ENCODE measurements at places on chromosomes 2 and 18.

- no peak for DNase-seq
These were observed 219.5 kb upstream of the PXDN start for GRCh38 chr2:1963786-1964185.

DNA sequence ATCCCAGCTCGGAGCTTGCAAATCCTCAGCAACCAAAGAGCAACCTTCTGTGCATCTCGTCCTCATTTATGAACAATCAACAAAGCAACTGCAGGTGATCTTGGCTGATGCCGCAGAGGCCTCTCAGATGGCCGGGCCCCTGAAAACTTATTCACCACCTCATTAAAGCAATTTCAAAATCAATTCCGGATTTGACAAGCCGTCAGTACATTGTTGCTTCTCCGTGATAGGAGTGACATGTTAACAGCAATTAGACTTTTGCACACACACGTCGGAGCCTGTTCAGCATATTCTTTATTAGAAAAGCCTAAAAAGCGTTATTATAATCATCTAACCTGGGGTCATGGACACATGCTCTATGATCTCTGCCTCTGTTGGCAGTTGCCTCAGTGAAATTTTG is 183.1 kb upstream of the CXCR4 start:
- no peak for DNase-seq

DNA sequence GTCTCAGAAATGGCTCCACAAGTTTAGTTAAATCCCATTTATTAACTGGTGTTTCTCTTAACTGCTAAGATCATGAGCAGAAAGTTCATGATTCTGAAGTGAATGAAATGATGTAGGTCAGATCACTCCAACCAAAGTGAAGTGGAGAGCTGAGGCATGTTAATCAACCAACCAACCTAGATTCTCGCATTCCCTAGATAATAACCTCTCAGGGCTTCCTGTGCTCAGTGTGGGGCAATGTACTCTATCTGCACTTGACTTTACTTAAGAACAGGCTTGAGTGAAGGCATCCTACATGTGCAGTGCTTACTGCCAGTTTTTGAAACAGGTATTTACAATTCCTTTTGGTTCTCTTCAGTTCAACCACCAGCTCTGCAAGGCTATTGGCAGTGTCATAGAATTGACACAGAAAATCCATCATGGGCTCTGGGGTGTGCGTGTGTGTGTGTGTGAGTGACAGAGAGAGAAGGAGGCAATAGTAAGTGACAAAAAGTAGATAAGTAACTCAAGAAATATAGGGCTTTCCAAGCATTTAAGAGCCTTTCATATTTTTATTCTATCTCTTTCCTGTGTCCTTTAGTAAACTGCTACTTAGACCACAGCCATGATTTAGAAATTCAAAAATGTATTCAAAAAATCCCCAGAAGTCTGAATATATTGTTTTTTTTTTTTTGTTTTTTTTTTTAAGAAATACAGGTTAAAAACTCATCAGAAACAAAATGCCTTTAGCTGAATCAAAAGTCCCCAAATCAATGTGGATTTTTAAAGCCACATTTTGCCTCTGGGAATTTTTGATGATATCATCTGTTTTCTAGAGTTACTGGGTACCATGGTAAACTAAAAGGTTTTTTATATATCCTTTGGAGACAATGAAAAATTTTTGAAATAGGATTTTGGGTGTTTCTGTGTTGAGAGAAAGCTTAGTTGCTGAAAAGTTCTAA is 28.6 kb downstream of the DOCK10 start:
- DNase-seq = no peak

- no peak for DNase-seq
These were observed 157.4 kb downstream of the SOX11 start for GRCh38 chr2:5849562-5849961.

- no peak for DNase-seq
These were observed 267.1 kb downstream of the PRKCE start for GRCh38 chr2:45918463-45919159.

DNA sequence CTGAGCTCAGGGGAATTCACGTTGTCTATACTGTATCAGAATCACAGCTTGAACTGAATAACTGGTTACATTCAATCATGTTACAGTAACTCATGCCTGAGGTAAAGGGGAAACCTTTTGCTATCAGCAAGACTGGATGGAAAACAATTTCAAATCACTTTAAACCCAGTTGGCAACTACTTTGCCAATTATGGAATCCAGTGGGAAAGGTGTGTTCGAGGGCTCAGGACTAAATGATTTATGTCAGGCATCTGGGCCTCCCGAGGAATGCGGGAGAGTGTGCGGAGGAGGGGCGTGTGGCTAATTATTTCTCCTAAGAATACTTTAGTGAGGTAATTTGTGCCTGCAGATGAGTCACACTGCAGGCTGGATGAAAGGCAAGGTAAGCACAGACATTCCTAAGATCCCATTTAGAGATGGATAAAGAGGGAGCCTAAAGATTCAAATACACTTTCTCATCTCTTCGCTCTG is 100.1 kb downstream of the HRH4 start:
- no peak for DNase-seq

DNA sequence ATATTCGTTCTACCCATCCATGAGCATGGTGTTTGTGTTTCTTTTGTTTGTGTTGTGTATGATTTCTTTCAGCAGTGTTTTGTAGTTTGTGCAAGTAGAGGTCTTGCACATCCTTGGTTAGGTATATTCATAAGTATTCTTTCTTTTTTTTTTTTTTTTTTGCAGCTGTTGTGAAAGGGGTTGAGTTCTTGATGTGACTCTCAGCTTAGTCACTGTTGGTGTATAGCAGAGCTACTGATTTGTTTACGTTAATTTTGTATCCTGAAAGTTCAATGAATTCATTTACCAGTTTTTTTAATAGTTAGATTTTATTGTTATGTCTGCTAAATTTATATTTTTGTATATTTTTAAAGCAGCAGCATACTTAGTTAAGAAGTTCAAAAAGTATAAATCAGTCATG is 834.4 kb upstream of the NRXN1 start:
- DNase-seq = no peak

GRCh38 chr2:178241844-178242551 is 47.7 kb downstream of the OSBPL6 start:
- no peak for DNase-seq

- DNase-seq = peak; percentile 92
These were observed 33.3 kb upstream of the KLF11 start for GRCh38 chr2:10009811-10010781.

GRCh38 chr18:28404694-28405093 is 227.8 kb upstream of the CDH2 start:
- no peak for DNase-seq

DNA sequence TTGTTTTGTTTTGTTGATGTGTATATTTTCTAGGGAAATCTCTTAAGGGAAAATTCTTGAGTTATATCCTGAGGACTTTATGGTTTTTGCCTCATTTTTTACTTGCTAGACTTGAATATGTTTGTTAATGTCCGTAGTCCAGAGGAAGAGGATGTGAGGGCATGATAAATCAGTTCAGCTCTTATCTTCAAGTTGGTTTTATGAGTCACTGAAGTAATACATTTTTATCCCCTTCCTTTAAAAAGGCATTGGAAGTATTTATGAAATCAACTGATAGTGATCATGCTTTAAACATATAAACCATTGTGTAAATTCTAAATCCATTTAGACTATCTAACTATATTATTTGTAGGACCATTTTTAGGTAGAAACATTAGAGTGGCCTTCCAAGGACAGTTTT is 43.9 kb upstream of the CYBRD1 start:
- no peak for DNase-seq

- no peak for DNase-seq
These were observed 16.6 kb downstream of the KCTD1 start for GRCh38 chr18:26531605-26532298.

DNA sequence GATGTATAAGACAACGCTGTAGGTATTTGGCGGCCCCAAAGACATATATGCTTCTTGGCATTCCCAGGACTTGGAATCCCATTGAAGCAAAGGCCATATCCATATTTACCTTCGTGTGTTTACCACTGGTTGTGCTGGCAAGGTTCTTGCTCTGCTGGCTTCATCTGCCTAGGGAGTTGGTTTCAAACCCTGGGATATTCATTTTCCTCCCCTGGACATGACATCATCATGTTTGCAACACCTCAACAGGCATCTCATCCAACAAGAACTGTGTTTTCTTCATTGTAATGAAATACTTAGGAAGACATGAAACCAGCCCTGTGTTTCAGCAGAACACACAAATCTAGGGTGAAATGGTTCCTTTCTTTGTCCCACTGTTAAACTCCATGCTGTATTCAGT is 77.9 kb upstream of the PHLPP1 start:
- DNase-seq = no peak

GRCh38 chr2:235052514-235053354 is 100.9 kb downstream of the SH3BP4 start:
- peak; percentile 65 for DNase-seq

- DNase-seq = no peak
These were observed 384.7 kb downstream of the FIGN start for GRCh38 chr2:163351143-163351542.

- DNase-seq = no peak
These were observed 253.2 kb upstream of the SP5 start for GRCh38 chr2:170461889-170462288.

GRCh38 chr18:69580107-69580506 is 179.4 kb downstream of the DOK6 start:
- DNase-seq = no peak

GRCh38 chr2:144459286-144459685 is 60.6 kb downstream of the ZEB2 start:
- DNase-seq = no peak

DNA sequence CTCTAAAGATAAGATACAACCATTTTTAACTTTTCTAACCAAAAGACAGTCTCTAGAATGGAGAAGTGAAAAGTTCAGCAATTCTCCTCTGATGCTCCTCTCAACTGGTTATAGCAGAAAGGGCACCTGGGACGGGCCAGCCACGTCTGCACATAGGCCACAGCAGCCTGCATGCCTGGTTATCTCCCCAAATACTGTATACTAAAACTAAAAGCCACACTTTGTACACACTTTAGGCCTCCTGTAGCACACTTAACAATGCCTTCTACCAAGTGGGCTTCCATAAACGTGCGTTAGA is 179.1 kb downstream of the ANKRD44 start:
- DNase-seq = no peak

GRCh38 chr2:236998758-236999157 is 86.9 kb upstream of the COPS8 start:
- no peak for DNase-seq

GRCh38 chr2:96926791-96927190 is 56.9 kb upstream of the SEMA4C start:
- DNase-seq = no peak

DNA sequence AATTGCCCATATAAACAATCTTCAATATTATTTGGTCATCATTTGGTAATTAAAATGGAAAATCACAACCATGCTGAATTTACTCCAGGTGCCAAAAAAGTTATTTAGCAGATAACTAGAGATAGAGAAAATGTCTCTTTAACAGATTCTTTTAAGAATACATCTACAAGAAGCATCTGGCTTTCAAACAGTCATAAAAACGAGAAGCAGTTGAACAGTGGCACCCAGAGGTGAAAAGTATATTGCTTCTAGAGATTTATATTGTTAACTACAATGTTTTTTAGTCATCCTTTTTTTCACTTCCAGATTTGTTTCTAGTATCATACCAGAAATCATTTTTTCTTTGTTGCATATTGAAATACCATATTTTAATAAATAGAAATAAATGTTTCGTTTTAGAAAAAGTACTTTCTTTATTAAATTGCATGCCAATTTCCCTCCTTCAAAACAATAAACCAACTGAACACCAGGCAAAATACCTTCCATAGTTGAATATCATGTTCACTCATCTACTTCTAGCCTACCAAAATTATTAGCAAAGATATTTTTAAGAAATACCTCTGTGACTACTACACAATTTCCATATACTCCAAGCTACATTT is 65.4 kb upstream of the HNRNPA3 start:
- no peak for DNase-seq

DNA sequence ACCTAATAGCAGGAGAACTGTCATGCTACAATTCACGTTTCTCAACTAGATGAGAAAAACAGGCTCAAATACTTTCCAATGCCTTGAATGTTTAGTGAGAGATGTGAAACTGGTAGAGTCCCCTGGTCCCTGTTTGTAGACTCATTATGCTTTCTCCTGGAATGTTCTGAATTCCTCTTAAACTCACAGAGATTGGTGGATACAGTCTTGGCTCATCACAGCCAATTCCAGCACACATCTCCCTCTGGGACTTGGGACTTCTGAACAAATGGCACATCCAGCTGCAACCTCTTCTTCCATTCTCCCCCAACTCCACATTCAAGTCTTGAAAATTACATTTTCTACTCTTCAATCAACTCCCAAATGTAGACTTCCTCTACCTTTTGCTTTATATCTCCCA is 58.4 kb upstream of the NT5C1B start:
- DNase-seq = no peak

DNA sequence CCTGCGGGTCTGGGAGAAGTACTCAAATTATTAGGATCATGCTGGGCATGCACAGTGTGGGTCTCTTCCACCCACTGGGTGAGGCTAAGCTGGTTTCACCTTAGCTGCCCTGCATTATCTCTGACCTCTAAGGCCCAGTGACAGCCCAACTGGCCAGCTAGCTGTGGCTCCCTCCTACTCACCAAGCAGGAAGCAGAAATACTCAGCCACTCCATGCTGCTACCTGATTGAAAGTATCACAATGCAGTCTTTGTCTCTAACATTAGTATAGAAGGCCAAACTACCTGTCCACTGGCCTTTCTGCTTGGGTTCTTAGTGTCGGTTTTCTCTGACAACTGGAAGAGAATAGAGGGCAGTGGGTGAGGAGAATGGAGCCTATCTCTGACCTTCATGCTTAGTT is 47.3 kb upstream of the RAB27B start:
- DNase-seq = no peak

DNA sequence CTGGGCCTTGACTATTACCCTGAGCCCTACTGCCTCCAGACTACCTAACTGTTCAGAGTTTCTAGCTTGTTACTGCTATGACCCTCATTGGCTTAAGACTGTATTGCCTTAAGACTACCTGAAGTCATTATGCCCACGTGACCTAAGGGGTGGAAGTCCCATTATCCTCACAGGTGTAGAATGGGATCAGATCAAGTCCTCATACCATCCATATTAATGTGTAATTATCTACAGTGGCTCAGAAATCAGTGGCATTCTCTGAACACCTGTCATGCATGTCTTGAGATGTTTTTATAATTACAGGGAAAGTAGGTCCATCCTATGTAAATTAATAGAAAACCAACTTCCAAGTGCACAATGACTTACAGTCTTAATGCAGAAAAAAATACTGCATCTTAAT is 124.0 kb upstream of the CDC42EP3 start:
- no peak for DNase-seq

DNA sequence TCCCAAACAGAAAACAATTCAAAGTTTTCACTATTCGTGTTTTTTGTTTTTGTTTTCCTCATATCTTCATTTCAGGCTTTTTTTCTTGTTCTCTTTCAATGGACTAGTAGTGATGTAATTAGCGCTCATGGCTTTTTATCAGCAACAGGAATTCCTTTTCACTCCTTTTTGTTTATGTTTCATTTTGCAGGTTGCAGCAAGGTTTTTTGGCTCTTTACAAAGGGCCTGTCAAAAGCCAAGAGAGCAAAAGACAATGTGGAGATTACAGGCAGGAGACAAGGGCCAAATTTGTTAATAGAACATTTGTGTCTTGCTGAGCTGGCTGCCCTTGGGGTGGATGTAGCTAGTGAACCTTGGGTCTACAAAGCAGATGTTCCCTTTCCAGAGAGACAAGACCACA is 467.4 kb upstream of the CDH20 start:
- no peak for DNase-seq
